ENCODE measurements at places on chromosomes 11 and 22.

- DNase-seq, result no peak
These were observed 19.8 kb upstream of the TLCD5 start for GRCh38 chr11:120305286-120305685.

GRCh38 chr11:134559602-134559962, 147.5 kb upstream of the B3GAT1 start:
- no peak for DNase-seq

- no peak for DNase-seq
These were observed 624 bp downstream of the CBL start for GRCh38 chr11:119206511-119207414.

GRCh38 chr11:2096011-2096918, 42.9 kb downstream of the IGF2 start:
- no peak for DNase-seq

- DNase-seq, result no peak
These were observed 24.5 kb downstream of the MCHR1 start for GRCh38 chr22:40703736-40704135.

DNA sequence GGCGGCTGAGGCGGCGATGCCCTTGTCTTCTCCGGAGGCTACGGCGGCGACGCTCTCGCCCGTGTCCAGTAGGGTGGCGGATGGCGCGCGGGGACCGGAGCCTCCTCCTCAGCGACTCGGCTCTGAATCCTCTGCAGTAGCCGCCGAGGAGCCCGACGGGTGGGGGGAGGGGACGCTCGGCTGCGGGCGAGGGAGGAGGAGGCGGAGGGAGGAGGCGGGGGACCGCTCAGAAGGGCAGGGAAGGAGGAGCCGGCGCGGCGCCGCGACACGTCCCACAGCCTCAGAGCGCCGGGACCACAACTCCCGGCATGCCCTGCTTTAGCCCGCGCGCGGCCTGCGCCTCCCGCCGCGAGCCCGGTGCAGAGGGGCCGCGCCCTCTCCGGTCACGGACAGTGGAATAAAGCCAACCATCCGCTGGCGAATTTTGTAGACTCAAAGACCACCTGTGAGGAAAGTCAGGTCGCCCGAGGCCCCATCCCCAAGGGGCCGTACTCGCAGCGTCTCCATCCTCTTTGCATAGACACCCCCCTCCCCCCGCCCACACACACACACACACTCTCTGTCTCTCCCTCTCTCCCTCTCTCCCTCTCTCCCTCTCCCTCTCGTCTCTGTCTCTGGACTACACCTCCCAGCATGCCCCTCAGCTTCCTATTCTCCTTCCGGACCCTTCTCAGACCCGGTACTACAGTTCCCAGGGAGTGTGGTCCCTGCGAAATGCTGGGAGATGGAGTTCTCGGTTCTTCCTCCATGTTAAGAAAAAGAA, at the start of gene FAM168A:
TSS of gene FAM168A (minus strand) at position 157 of the 763 bp plus-strand sequence. CDS start 129,638 bp downstream, outside the sequence.
- peak; percentile 94 for DNase-seq

GRCh38 chr22:41364955-41365354, 16.8 kb upstream of the TEF start:
- DNase-seq, result no peak

DNA sequence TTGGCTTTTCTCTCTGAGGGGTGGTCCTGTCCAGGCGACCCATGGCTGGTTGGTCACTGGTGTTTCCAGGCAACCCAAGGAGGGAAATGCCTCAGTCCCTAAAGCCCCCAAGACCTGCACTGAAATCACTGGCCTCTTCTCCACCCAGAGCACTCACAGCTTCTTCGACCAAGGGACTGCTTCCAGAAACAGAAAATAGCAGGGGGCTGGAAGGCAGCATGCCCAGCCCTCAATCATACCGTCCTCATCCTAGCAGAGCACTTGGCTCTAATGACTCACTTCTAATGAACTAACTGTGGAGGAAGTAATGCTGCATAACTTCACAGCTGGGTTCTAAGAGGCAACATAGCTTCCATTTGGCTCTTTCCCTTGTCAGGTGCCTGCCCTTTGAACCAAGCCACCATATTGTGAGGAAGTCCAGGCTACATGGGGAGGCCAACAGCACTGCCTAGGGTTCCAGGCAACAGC, 27.6 kb downstream of the DKK3 start:
- no peak for DNase-seq

- no peak for DNase-seq
These were observed 31.4 kb downstream of the POU2AF1 start for GRCh38 chr11:111347723-111348115.

DNA sequence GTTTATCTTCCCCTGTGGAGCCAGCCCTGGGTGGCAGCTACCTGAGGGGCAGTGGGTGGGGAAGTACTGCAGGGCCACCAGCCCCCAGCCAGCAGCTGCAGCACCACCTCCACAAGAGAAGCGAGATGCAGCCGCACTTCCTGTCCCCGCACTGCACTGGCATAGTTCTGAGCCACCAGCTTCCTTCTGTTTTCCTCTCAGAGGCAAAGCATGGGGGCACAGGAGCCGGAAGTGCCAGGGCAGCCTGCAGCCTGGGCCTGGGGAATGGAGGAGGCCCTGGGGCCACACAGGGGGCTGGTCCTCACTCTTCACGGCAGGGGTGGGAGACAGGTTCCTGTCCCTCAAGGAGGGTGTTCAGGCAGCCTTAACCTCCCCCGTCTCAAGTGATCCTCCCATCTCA, 11.9 kb upstream of the SH3BP1 start:
- DNase-seq, result no peak

- no peak for DNase-seq
These were observed 193.0 kb downstream of the MSANTD4 start for GRCh38 chr11:105829084-105829483.

GRCh38 chr11:119634301-119634700, 94.7 kb downstream of the NECTIN1 start:
- no peak for DNase-seq

GRCh38 chr11:97703851-97704250, 1314.0 kb downstream of the JRKL start:
- no peak for DNase-seq

GRCh38 chr11:87903345-87903744, 271.9 kb downstream of the RAB38 start:
- DNase-seq, result no peak

DNA sequence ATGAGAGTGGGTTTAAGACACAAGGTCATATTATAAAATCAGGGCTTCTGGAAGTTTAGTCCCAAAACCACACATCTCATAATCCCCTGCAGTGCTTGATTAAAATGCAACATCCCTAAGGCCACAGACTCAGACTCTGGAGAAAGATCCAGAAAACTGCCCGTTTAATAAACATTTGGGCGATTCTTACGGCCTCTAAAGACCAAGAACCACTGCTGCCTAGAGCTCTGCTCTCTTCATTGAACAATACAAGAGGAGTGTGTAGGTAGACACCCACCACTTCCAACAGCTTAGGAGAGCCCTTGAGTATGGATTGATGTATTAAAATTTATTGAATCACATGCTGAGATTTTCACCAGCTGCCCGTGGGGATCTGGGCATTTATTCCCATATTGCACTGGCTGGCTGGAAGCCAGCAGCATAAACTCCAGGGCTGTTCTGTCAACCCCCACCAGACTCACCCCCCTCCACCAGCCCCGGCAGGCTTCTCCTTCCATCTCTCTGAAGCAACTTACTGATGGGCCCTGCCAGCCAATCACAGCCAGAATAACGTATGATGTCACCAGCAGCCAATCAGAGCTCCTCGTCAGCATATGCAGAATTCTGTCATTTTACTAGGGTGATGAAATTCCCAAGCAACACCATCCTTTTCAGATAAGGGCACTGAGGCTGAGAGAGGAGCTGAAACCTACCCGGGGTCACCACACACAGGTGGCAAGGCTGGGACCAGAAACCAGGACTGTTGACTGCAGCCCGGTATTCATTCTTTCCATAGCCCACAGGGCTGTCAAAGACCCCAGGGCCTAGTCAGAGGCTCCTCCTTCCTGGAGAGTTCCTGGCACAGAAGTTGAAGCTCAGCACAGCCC, 749 bp upstream of the BEST1 start:
- DNase-seq, result peak; percentile 76

DNA sequence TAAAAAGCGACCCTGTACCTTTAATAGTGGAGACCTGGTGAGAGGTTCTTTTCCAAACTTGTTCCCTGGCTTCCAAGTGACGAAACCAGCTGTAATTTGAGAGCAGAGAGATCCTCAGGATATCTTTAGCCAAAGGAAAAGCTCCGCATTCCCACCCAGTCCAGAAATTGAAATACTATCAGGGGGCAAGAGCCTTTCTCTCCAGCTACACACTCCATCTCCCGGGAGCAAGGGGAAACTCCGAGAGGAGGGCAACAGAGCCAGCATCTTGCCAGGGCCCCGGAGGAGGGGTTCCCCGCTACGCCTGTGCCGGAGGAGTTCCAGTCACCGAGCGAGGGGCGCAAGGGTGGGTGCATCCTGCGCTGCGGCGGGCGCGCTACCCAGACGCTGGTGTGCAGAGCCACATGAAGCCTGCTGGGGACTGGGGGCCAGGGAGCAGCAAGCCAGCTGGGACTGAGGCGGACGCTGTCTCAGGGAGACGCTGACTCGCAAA, at the start of gene FIBIN:
TSS of gene FIBIN (plus strand) at position 148 of the 493 bp plus-strand sequence. CDS start 415 bp downstream, outside the sequence.
- no peak for DNase-seq

Data from NCI-H1417 treated with DMSO at 0.1 percent for 48 hours (cell line).